Cortex of kidney (tissue), 1 donor: ENCODE measurements at places on chromosomes 5 and 9.

GRCh38 chr5:100432741-100433140 lies 102.4 kb upstream of the FAM174A start:
- DNase-seq: no peak

GRCh38 chr5:33794550-33795181 lies 97.1 kb downstream of the ADAMTS12 start:
- DNase-seq: no peak

DNA sequence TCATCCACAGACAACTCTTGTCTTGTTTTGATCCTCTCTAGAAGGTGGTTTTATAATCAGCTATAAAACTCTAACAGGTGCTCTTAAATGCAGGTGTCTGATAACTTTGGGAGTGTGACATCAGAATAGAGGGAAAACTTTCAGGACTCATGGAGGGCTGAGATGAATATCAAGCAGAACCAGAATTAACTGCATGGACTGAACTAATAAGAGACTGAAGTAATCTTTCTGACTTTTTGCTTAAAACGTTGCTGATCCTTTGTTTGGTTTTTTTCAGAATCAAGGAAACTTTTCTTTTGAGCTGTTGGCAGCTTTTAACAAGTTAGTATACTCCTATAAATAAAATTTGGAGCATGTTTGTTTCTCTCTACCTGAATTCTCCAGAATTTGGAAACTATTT lies 2.3 kb upstream of the OR2V2 start:
- DNase-seq: no peak

- no peak for DNase-seq
These were observed 105.1 kb downstream of the INSYN2B start for GRCh38 chr5:169875091-169875728.

DNA sequence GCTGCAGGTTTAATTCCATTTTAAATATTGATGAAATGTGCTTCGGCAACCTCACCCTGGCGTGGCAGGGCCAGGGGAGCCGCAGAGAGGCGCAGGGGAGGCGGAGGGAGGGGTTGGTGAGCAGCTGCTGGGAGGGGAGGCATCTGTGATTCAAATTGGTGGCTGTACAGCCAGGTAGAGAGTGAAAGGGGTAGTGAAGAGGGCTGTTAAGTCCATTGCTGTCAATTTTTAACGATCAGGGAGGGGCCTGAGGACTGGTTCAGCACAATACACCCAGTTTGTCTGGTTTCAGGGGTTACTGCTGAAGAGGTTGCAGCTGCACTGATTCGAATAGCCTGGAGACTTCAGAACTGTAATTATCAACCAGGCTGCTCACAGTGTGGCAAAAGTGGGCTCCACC lies 31.3 kb downstream of the LHX6 start:
- DNase-seq: no peak

DNA sequence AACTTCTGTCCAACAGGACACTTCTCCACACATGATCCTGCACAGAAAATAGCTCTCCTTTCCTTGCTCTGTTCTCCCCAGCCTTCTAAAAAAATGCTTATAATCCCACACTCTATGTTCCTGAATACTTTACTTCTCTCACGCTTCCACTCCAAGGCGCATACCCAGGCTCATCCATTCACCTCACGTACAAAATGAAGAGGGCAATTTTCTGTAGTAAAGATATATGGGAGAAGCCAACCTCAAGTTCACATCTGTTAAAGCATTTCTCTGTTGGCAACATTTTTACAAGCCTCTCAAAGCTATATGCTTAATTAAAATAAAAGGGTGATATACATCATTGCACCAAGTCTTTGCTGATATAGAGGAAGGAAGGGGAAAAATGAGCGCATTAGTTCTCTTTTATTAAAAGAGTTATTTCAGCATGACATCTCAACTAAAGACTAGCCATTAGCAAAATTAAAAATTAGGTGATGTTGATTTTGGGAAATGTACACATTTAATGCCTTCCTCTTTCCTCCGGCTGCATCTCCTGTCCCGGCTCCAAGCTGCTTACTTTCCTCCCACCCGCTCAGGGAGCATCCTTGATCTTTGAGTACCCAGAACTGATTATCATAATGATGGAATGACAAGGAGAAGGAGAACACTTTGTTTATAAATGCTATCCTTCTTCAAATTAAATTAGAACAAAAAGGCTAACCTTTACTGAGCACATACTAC lies 342.1 kb upstream of the PANK3 start:
- DNase-seq: no peak

GRCh38 chr9:89863141-89863540 lies 258.3 kb downstream of the GADD45G start:
- no peak for DNase-seq

- DNase-seq: no peak
These were observed 13.7 kb upstream of the PRELID2 start for GRCh38 chr5:145848854-145849253.

DNA sequence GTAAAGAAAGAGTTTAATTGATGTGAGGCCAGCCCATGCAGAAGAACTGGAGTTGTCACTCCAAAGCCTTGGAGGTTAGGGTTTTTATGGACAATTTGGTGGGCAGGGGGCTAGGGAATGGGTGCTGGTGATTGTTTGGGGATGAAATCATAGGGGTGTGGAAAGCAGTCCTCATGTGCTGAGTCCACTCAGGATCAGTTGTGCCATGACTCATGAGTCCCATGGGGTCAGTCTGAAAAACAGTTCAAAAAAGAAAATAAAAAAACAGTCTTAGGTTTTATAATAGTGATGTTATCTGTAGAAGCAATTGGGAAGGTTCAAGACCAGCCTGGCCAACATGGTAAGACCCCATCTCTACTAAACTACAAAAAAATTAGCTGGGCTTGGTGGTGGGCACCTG lies 162.3 kb downstream of the KDM4C start:
- DNase-seq: no peak

GRCh38 chr9:114745108-114745848 lies 60.6 kb downstream of the TNFSF15 start:
- DNase-seq: no peak

DNA sequence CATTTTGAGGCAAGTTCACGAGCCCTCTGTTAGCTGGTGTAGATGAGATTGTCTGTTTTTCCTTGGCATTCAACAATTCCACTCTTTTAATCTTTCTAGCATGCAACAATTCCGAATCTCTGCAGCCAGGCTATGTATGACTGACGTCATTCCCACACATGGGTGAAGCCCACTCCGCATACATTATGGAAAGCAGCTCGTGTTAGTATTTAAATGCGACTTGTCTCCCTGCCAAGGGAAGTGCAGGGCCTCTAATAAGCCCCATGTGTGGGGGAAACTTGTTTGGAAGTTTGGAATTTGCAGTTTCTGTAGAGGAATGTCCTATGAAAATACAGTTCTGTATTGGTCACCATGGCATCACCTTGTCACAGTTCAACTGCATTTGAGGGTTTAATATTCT lies 146.0 kb upstream of the FBXL7 start:
- no peak for DNase-seq

- DNase-seq: no peak
These were observed 77.5 kb upstream of the UNC5A start for GRCh38 chr5:176732736-176733405.

- no peak for DNase-seq
These were observed 72.0 kb downstream of the ACTBL2 start for GRCh38 chr5:57410374-57411320.

DNA sequence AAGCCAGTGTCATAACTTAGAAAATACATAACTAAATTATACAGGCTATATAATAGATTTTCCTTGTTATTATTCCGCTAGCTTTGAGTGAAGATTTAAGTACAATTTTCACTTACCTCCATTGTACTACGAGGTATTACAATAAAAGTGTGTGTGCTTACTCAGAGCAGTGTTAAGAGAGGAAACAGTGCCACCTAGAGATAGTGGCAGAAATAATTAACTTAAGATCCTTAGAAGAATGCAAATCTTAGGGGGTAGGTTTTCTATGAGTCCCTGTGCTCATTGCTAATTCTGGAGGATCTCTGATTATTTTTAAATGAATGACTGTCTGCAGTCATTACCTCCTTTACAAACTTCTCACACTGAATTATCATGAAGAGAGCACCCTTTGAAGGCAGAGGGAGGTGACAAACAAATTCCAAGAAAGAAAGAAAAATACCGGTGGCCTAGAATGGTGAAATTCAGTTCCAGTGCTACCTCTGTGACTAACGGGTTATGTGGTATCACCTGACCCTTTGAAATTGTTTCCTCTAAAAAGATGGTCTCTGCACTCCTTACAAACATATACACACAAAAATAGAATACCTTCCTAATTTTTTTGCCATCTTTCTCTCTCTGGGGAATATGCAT lies 379.8 kb downstream of the TRIM36 start:
- no peak for DNase-seq

- DNase-seq: no peak
These were observed 154.1 kb downstream of the LRRC70 start for GRCh38 chr5:62732677-62733121.

- no peak for DNase-seq
These were observed 59.8 kb upstream of the RNU6ATAC start for GRCh38 chr9:134224127-134224526.

GRCh38 chr5:173778152-173778782 lies 109.9 kb upstream of the CPEB4 start:
- DNase-seq: no peak

- DNase-seq: no peak
These were observed 22.3 kb upstream of the GLE1 start for GRCh38 chr9:128482186-128482585.

DNA sequence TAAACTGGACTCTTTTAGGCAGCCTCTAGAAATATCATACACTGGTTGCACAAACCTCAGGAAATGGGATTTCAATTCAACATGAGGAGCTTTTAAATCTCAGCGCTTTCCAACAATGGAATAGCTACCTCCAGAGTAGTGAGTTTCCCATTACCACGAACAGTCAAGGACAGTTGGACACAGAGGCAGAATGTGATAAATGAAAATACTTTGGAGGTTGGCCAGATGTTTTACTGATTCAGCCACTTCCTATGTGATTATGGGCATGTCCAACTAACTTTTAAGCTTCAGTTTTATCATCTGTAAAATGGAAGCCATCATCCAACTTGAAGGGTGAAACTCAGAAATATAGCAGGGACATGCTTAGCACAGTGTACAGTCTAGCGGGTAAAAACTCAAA lies 2.1 kb downstream of the FBXW2 start:
- DNase-seq: no peak

DNA sequence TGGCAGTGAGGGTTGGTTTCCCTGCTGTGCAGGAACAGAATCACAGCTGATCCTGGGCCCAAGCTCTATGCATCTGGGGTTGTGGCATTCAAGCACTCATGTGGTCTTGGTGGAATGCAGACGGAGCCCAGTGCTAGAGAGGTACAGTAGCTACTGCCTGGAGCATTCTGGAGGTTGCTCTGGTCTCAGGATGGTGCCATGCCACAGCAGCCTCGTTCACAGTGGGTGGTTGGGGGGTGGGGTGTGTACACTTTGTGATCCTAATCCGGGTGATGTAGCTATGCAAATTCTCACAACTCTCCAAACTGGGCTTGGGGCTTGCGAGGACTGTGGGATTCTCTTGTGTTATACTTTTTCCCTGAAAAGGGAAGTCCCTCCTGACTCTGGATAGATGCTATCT lies 45.2 kb downstream of the FGD3 start:
- DNase-seq: no peak

- no peak for DNase-seq
These were observed 2.7 kb downstream of the VCAN start for GRCh38 chr5:83474161-83474796.

GRCh38 chr9:101366038-101366756 lies 18.6 kb downstream of the BAAT start:
- DNase-seq: no peak

DNA sequence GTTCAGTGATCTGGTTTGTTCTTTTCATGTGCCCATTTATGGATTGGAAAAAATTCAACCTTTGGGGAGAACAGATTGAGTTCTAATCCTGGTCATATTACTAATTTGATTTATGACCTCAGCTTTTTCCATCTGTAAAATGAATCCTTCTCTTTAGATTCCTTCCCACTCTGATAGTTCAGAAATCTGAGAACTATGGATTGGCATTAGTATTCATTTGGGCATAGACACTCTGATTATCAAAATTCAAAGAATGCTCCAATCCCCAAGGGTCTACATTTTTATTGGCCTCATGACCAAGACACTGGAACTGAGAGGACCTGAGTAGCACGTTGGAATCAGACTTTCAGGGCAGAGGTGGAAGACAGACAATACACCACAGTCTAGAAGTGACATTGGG lies 405.9 kb upstream of the PAPPA start:
- no peak for DNase-seq
